ENCODE measurements at places on chromosomes 16 and 17.

DNA sequence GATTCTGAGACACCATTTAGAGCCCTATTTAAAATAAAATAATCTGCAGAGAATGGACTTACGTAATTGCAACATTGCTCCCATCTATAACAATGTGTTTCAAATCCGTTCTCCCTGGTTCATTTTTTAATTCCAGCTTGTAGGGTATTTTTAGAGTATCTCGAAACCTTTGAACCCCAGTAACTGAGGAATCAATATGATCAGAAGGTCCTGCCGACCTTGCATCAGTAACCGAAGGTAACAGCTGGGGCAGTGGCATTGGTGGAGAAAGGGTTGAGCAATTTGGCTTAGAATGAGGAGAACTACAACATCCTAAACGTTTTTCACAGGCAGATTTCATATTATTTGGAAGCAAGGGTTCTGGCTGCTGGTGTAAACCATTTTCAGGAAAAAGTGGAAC lies 49.3 kb downstream of the N4BP1 start:
- no peak for DNase-seq

DNA sequence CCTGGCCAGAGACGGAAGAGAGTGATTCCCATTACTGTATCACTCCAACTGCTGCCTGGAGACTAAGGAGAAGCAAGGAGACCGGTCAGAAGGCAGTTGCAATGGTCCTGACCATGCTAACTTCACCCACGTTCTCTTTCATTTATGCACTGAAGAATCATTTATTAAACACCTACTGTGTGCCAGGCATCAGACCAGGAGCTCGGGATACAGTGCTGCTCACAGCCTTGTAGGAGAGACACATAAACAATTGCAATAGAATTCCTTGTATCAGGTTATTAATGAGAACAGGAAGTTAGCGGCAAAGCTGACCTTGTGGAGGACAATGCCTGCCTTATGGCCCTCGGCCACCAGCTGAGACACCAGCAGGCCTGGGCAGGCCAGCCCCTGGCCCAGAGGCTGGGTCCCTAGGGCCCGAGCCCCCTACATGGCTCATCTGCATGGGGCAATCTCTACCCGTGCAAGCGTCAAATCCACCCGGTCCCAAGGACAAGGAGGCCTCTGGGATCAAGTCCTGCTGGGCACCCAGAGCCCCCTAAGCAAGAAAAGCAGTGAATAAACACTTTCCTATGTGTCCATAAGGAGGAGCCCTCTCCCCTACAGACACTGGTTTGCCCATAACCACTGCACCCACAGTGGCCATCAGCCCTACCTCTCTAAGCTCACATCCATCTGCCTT lies 8.6 kb upstream of the ENPP7 start:
- no peak for DNase-seq

DNA sequence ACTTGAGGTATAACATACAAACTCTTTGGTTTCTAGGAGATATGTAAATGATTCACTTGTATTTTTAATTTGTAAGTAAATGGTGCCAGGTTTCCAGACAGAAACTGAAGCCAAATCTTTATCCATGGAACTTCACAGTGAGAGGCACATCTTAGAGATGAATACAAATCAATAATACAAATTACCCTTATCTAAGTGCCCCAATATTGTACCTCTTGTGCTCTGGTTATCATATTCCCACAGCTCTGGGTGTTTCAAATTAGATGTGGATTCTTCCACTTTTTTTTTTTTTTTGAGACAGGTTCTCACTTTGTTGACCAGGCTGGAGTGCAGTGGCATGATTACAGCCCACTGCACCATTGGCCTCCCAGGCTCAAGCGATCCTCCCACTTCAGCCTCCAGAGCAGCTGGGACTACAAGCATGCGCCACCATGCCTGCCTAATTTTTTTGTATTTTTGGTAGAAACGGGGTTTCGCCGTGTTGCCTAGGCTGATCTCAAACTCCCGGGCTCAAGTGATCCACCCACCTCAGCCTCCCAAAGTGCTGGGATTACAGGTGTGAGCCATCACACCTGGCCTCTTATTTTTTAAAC lies 38.0 kb upstream of the DHX40 start:
- DNase-seq, result no peak

- no peak for DNase-seq
Observed at GRCh38 chr17:4576729-4577322, 7.5 kb upstream of the SMTNL2 start.

DNA sequence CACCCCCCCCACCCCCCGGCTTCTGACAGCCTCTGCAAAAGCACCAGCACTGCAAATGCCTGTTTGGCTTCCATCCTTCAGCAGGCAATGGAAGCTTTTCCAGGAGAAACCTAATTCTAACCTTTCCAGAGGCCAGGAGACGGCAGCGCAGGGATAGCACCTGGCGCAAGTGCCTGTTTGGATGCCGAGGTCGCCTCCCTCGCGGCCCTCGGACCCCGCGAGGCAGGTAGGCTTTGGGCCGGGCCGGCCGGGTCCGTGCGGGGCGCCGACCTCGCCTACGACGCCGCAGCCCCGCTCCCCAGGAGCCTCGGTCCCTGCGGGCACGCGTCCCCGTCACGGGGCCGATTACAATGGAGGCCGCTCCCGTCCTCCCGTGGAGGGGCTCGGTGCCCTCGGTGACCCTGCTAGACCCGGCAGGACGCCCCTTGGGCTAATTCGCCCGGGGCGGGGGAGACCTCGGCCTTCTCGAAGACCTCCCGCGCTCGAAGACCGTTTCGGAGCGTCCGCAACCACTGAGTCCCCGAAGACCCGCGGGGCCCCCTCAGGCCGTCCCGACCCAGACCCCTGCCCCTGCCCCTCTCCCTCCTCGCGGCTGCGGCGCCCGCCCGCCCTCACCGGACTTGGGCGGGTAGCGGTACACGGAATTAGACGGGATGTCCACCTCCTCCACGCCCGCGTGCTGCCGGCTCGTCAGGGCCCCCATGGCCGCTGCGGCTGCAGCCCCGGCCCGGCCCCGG lies 587 bp downstream of the RNF157 start:
- DNase-seq, result no peak

- no peak for DNase-seq
Observed at GRCh38 chr16:22770866-22771265, 43.1 kb upstream of the HS3ST2 start.

DNA sequence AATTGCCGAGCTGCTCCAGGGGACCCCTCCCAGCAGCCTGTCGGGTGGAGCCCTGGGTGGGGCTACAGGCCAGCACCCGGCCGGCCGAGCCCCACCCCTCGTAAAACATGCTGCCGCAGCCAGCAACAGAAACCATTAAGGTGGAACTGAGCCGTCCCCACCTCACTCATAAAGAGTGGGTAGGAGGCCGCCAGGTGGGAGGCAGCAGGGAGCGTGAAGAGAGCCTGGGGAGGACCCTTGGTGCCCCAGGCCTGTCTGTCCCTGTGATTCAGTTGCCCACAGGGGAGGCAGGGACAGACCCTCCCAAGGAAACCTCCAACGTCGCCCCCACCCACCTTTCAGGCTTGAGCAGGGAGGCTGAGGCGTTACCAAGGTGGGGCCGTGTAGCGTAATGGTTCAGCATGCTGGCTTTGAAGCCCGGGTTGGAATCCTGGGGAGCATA lies 8.4 kb downstream of the FOXN1 start:
- DNase-seq, result no peak
